ENCODE measurements at places on chromosomes 2 and 18. TPM values are rescaled to one million over a fixed set of nuclear protein-coding genes. Genes with fewer than 3 reads are reported as not detected.

KCNF1 gene
- not detected for total RNA-seq

CCDC74A gene
- total RNA-seq, result 2.8 TPM

CASP10 gene
- 5.2 TPM for total RNA-seq

GAREM2 gene
- total RNA-seq, result 6.0 TPM

NEU2 gene
- not detected for total RNA-seq

IL36RN gene
- total RNA-seq, result not detected

RFTN2 gene
- 0.72 TPM for total RNA-seq

TMEM37 gene
- 2.9 TPM for total RNA-seq

ACTR1B gene
- 51.2 TPM for total RNA-seq

CRYGD gene
- total RNA-seq, result not detected

LRRTM1 gene
- not detected for total RNA-seq

REEP1 gene
- total RNA-seq, result not detected

ANKRD30B gene
- total RNA-seq, result not detected

RTKN gene
- total RNA-seq, result 14.4 TPM

SKOR2 gene
- total RNA-seq, result not detected

SKA1 gene
- 2.7 TPM for total RNA-seq

IL1A gene
- total RNA-seq, result 0.18 TPM

SH3BP4 gene
- 31.1 TPM for total RNA-seq

SLC11A1 gene
- under 0.01 TPM for total RNA-seq

LCT gene
- not detected for total RNA-seq

HDAC4 gene
- total RNA-seq, result 5.6 TPM

NAT8 gene
- not detected for total RNA-seq
